ENCODE measurements at places on chromosomes 1 and 21.

GRCh38 chr1:111223126-111223685, 4.3 kb upstream of the CHI3L2 start:
- DNase-seq: no peak

GRCh38 chr1:21175324-21175669, 1.4 kb downstream of the EIF4G3 start:
- DNase-seq: peak; percentile 34

DNA sequence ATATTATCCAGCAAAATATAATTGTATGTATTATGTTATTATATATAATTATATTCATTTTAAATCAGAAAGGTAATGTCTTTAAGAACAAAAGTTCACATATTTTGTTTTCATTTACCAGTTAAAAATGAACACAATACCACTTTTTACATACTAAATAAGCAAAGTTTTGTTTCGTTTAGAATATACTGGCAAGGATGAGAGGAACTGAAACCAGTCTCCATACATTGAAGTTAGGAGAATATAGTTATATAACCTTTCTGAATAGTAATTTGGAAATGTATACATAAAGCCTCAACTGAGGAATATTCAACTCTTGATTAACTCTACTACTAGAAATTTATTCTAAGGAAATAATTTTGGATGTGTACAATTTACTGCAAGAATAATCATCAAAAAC, 110.5 kb downstream of the ZNF644 start:
- DNase-seq: no peak

DNA sequence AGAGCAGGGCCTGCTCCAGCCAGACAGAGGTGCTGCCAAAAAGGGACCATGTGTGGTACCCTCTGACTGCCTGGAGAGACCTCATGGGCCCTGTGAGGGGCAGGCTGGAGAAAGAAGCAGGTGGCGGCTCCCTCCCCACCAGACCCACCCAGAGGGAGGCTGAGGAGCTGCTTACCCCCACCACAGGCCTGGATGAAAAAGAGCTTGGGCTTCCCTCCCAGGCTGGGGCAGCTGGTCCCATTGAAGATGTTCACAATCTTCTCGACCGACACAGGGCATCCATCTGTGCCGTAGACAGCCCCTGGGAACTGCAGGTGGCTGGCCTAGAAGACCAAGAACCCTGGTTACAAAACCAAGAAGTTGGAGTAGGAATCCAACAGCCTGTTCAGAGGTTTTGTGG, 19.6 kb downstream of the CASP9 start:
- DNase-seq: no peak

DNA sequence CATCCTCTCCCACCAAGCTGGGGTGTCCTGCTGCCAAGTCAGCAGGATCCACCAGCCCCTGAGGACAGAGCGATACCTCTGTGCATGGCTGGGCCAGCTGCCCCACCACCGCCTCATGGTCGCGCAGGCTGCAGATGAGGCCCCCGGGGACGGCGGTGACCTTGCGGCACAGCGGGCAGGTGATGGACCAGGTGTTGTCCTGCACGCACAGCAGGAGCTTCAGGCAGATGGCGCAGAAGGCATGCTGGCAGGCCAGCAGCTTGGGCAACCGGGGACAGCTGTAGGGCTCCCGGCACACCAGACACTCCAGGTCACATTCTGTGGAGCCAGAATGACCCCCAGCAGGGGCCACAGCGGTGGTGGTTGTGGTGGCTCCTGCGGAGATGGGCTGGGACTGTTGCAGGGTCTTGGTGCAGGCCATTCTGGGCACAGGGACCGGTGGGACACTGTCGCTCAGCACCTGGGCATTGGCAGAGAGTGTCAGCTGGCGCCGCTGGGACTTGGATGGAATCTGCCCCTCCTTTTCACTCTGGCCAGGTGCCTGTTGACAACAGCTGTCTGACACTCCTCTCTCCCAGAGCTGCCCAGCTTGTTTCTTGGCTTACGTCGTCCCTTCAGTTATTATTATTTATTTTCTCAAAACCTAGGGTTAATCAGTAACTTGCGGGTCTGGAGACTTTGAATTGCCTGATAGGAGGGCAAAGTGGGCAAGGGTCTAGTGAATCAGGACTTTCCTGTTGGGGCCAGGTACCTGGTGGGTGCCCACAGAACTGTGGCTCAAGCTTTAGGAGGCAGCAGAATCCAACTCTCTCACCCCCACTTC, at the start of gene RNF186:
Gene RNF186 (minus strand): TSS at position 603 of the 823 bp plus-strand sequence. CDS start 182 bp downstream, at position 421.
- DNase-seq: no peak

DNA sequence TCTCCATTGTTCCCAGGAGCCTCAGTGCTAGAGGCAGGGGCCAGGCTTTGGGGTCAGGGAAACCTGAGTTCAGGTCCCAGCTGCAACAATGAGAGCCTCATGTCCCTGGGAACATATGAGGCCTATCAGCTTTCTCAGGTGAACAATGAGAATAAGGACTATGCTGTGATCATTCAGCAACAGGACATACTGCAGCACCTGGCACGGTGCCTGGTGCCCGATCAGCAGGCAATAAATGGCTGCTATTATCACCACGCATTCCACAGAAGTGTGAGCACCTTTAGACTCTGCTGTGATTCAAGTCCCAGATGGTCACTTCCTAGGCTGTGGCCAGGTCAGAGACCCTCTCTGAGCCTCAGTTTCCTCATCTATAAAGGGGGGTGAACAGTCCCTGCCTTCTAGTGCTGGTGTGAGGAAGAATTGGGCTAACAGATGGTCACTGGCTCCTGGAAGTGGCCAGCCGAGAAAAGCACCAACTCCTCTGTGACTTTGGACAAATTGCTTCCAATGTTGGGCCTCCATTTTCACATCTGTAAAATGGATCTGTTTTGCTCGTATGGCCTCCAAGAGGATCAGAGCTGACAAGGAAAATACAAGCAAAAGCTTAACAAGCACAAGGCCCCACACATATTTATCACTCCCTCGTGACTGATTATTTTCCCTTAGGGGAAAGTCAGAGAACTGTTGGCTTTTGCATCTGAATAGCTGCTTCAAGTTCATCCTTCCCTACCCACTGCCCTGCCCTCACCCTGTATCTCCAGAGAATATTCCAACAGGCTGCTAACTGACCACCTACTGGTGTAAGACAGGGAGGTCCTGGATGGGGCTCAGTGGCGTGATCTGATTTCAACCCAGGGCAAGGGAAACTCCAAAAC, 1.1 kb downstream of the SLC5A9 start:
- DNase-seq: no peak

DNA sequence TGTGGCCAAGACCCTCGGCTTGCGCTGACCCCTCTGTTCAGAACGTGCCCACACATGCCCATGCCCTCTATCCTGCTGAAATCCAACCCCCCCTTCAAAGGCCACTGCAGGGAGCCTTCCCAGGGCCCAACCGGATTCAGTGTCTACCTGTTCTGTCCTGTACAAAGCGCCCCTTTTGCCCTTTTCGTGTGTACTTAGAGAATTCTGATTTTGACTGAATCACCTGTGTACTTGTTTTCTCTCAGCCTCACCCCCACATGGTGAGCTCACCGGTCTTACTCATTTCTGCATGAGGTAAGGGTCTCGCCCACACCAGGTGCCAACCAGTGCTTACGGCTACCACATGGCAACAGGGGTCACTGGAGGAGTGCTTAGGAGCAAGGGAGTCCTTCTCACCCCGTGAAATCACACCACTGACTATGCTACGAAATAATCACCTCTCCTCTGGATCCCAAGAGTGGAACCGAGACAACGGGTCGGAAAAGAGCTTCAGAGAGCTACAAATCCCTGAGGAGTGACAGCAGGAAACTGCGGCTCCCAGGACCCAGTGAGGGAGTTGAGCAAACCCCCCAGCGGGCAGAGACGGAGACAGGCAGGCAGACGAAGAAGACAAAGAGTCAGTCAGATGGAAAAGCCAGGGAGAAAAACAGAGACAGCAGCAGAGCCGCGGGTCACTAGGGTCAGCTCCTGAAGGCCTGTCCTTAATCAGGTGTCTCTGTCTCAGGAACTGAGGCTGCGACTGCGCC, 2.1 kb upstream of the S100A2 start:
- peak; percentile 70 for DNase-seq

DNA sequence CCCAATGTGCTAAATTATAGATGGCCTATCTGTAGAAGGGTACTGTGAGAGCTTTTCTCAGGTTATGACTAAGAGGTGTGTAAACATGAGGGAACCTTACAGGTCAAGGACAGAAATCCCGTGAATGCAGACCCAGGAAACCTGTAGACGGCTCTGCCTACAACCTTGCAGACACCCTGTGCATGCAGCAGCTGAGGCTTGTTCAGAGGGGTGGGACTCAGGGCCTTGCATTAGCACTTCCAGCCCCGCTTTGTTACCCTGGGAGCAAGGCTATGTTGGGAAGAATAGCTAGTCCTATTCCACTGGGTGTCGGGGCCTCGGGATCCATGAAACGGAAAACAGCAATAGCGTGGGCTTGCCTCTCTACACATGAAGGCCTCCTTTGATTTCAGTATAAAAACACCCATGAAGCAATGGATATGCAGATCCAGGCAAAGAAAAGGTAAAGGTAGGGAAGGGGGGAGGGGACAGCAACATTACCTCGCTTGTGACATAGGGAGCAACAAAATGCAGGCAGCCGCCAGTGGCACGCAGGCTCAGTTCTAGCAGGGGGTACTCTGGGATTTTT, 9.5 kb upstream of the NDUFS5 start:
- no peak for DNase-seq

- no peak for DNase-seq
These were observed 9.3 kb downstream of the KIF21B start for GRCh38 chr1:201013991-201014815.

Measured in activated CD4-positive, alpha-beta T cell treated with anti-CD3 and anti-CD28 coated beads, Interleukin-2, amount 50 U/mL, for 48 hours (primary cell).